ENCODE measurements at places on chromosomes 3 and 15.
A peak's percentile ranks its signal among the peaks of the same experiment; 100 is the strongest.

- DNase-seq: peak; percentile 51
Observed at GRCh38 chr3:28989646-28990089, 291.2 kb upstream of the RBMS3 start.

DNA sequence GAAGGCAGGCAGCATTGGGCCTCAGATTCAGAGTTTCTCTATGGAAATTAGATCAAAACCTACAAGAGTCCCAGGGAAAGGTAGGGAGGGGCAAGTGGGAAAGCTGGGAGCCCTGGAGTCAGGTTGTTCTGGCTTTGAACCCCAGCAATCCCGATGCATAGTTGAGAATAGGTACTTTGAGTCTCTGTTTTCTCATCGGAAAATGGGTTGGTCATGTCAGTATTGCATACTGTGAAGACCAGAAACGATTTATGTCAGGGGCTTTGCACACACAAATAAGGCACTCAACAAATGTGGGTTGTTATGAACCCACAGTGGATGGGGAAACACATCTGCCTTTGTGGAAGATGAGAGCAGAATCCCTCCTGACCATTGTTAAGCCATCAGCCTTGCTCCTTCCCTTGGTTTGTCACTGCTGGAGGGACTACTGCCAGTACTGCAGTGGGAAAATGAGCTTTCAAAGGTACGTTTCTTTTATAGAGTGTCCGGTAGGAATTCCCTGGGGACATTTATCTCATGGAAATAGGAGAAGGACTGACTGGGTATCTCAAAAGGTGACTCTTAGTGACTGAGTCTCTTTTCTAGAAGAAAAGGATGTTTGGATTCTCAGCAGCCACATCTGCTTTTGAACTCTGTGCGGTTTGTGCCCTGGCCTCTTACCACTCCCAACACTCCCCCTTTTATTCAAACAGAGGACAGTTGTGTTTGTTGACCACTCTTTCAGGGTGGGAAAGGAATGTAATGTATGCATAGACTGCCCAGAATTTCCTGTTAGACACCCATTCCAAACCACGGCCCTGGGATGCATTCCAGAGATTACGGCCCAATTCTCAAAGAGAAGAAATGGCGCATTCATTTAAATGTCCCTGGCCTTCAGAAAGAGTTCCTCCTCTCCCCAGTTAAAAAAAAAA lies 54.6 kb upstream of the VILL start:
- no peak for DNase-seq

DNA sequence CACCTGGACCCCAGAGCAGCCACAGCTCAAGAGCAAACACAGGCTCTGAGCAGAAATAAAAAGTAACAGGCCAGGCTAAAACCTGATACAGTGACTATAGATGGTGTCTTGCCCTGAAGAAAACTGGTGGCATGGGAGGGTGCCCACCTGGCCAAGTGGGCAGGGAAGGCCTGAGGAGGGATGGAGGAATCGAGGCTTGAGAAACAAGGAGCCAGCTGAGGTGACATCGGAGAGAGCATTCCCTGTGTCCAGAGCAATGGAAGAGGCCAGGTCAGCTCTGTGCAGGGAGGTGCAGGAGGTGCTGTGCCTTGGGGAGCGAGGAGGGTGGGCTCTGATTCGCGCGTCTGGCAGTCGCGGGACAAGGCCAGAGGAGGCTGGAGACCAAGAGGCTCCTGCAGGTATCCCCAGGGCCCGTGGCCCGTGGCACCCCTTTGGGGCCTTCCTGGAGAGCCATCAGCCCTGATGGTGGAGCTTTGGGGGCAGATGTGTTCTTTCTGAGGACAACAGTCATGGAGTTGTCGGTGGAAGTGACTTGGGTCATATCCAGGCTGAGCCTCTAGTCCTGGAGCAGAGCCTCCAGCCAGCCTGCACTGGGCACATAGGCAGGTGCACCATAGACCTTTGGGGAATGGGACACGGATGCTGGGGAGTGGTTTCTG lies 56.1 kb downstream of the PLXNA1 start:
- no peak for DNase-seq

DNA sequence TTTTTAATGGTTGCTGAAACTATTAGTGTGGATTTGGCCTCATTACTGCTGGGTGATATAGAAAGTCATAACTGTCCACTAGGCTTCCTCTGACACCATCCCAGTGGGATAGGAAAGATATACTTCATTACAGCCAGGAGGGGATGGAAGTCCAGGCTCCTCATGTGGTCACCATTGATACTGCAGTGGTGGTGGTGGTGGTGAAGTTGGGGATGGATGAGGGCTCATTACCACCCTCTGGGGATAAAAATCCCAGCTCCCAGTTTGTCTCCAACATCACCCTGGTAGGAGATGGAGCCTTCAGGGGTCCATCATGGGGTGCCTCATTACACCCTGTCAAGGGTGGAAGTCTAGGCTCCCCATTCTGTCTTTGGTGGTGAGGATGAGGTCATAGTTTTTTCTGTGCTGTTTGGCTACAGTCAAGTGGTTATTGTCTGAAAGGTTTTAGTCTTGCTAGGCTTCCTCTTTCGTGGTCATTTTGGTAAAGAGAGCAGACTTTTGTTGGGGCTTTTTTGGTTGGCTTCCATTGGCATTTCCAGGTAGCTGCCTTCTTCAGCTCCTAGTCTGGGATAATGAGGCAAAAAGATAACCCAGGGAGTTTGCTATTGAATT lies 30.1 kb upstream of the FILIP1L start:
- DNase-seq: peak; percentile 47

- no peak for DNase-seq
Observed at GRCh38 chr15:40103864-40104271, 4.8 kb downstream of the BMF start.

- no peak for DNase-seq
Observed at GRCh38 chr15:58037723-58038301, 27.7 kb downstream of the ALDH1A2 start.

GRCh38 chr3:102030661-102031060 lies 181.3 kb downstream of the NFKBIZ start:
- DNase-seq: no peak

Measured in Kasumi-1 (cell line).